ENCODE measurements at places on chromosomes 3 and 15.

GRCh38 chr3:18898911-18899310 lies 249.4 kb upstream of the KCNH8 start:
- DNase-seq = no peak

- DNase-seq = no peak
These were observed 105.6 kb upstream of the ROPN1 start for GRCh38 chr3:124097362-124098131.

GRCh38 chr15:65226221-65226620 lies 14.9 kb upstream of the CILP start:
- DNase-seq = no peak

- DNase-seq = no peak
These were observed 51.8 kb downstream of the IQSEC1 start for GRCh38 chr3:13021141-13022114.

- no peak for DNase-seq
These were observed 32.1 kb downstream of the CCDC54 start for GRCh38 chr3:107409365-107409764.
